Stimulated activated CD8-positive, alpha-beta memory T cell treated with anti-CD3 and anti-CD28 coated beads, Interleukin-12 subunit alpha, Interleukin-12 subunit beta, amount 100 ng/mL, for 1 hour (primary cell): ENCODE measurements at places on chromosomes 7 and 10.

DNA sequence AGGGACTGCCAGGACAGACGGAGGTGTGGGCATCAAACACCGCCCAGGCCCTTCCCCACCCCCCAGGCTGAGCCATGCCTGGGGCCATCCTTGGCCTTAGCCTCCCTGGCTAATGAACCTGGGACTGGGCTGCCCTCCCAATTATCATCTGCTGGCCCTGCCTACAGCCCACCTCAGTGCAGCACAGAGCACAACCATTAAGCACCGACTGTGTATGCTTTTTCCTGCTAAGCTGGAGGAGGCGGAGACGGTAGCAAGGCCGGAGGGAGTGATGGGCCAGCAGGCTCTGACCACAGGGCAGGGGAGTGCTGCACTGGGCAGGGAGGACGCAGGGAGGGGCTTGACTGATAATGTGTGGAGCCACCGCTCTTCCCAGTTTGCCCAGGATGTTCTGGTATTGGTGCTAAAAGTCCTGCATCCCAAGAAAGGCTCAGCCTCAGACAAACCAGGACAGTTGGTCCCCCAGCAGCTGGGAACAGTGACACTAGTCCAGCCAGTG, 72.0 kb downstream of the C10orf143 start:
- DNase-seq, result no peak

GRCh38 chr7:55491346-55491745, 81.0 kb downstream of the VOPP1 start:
- no peak for DNase-seq

- DNase-seq, result no peak
Measured at GRCh38 chr10:26780793-26781601, 79.8 kb downstream of the ABI1 start.

GRCh38 chr10:122487174-122487765, 25.9 kb downstream of the HTRA1 start:
- no peak for DNase-seq

GRCh38 chr7:127782654-127783559, 130.9 kb downstream of the SND1 start:
- DNase-seq, result no peak

DNA sequence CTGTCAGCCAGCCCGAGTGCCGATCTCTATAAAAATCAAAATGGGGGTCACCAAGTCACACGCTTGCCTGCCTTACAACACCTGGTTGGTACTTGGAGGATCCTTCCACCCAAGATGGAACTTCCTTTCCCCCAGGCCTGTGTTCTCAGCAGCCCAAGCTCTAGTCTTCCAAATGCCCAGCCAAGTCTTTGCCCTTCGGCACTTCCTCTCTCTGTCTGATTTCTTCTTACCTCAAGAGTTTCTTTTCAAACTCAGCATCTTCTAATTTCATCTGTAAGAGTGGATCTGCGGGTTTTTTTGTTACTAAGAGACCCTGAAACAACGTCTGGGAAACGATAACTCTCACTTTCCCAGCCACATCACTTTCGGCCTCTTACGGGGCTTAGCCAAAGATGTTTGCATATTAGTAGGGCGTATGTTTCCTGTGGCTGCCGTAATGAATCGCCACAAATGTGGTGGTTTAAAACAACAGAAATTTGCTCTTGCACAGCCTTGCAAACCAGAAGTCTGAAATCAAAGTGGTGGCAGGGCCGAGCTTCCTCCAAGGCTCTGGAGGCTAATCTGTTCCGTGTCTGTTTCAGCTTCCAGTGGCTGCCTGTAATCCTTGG, 219.9 kb downstream of the TCF7L2 start:
- DNase-seq, result no peak

- no peak for DNase-seq
Measured at GRCh38 chr10:106242301-106242700, 922.2 kb downstream of the SORCS1 start.

DNA sequence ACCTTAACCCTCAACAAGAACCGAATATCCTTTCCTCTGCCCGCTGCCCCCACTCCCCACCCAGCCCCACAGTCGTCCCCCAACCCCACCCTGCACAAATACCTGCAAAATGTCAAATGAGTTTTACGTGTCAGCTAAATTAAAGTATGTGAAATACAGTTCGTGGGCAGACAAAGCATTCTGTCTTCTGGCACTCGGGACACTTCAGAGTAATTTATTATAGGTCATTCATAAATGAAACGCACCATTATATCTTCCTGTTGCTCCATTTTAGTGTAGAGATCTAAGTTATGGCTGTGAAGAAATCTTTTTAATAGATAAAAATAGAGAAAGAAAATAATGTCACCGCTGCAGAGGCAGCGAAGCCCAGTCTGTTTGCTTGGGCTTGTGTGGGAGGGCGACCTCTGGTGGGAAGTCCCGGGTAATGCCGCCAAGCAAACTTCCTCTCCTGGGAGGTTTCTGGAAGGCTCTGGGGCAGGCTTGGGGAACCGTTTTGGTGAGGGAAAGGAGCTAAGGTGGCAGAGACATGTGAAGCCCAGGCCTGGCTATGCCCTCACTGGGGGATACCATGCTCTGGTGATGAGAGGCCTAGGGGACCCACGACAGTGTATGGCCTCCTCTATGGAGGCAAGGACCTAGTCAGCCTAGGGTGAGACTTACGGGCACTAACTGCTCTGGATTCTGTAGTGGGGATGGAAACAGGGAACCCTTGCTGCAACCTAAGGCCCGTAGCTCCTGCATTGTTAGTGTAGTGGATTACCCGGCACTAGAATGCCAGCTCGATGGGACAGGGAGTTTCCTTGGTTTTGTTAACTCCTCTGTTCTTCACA, 604.9 kb downstream of the LRMDA start:
- DNase-seq, result no peak

DNA sequence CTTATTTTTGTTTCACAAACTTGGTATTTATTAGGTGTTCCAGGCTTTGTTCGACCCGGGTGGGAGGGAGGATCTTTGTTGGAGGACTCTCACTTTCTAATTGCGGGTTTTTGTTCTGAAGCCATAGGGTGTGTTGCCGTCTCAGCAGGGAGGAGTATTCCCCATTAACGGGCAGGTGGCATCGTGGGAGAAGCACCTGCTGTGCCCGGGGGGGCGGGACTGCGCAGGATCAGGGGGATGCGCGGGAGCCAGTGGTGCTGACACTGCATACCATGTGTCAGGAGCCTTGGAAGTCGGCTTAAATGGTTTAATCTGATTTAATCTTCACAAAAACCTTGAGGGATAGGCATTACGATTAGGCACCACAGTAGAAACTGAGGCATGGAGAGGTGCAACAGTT, 113.0 kb downstream of the MGMT start:
- DNase-seq, result no peak

- no peak for DNase-seq
Measured at GRCh38 chr7:19587291-19587690, 121.5 kb downstream of the POLR1F start.

GRCh38 chr10:61795551-61795950, 105.9 kb upstream of the ARID5B start:
- DNase-seq, result no peak

GRCh38 chr7:47550788-47551470, 31.0 kb downstream of the TNS3 start:
- no peak for DNase-seq

DNA sequence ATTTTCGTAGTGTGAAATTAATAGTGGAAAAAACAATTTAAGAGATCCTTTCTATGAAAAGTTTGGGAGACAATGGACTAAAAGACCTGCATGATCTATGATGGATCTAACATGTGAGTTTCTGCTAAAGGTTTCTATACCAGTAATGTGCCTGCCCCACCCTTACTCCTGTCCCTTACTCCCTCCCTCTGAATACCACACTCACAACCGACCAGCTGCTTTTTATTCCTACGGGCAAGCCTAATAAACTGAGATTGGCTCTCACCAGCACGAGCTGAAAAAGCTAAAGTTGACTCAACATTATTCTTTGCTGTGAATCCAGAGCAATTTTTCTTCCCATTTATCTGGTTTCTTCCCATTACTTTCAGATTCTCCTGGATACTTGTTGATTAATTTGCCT, 17.8 kb upstream of the REEP3 start:
- DNase-seq, result no peak

DNA sequence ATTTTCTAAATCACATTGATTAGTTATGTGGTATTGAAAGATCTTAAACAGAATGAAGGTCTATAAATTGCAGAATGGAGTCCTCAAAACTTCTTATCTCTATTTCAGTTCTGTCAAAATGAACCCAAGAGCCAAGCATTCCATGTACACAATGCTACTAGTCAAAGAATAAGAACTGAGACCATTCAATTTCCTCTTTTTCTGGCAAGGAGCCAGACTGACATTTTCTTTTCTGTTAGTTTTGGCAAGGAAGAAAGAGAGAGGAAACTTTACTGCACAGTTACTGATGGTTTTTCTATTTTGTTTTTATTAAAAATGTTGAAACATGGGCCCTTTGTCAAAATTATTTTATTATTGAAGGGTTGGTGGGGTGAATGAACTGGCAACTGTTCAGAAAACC, 181.8 kb upstream of the FERD3L start:
- no peak for DNase-seq

GRCh38 chr10:49191349-49191748, 3.2 kb upstream of the TMEM273 start:
- no peak for DNase-seq

DNA sequence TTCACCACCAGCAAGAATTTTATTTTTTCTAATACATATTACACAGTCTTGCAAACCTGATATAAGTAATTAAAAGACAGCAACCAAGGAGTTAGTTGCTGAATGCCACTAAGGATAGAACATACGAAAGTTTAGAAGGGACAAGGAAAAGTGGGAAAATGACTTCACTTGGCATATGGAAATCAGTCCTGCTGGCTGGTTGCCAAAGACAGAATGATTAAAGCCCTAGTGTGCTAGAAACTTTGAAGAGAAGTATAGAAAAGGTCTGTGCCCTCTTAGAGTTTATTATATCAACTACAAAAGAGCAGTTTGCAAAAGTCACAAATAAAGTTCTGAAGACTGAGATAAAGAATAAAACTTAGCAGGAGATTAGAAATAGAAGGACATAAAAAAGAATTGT, 5.8 kb upstream of the YAE1 start:
- no peak for DNase-seq
